Vagina (tissue), 2 donors: ENCODE measurements at places on chromosomes 13 and 19. TPM values are rescaled to one million over a fixed set of nuclear protein-coding genes. Genes with fewer than 3 reads are reported as not detected.

GRCh38 chr13:25117312-25117711, 21.4 kb downstream of the PABPC3 start:
- DNase-seq = no peak

The NMRK2 gene
- total RNA-seq = not detected

The ZNF729 gene
- total RNA-seq = not detected

- DNase-seq = no peak
These were observed 16.6 kb upstream of the RAB8A start for GRCh38 chr19:16095071-16095571.

The TNNT1 gene
- 9.1 TPM for total RNA-seq

DNA sequence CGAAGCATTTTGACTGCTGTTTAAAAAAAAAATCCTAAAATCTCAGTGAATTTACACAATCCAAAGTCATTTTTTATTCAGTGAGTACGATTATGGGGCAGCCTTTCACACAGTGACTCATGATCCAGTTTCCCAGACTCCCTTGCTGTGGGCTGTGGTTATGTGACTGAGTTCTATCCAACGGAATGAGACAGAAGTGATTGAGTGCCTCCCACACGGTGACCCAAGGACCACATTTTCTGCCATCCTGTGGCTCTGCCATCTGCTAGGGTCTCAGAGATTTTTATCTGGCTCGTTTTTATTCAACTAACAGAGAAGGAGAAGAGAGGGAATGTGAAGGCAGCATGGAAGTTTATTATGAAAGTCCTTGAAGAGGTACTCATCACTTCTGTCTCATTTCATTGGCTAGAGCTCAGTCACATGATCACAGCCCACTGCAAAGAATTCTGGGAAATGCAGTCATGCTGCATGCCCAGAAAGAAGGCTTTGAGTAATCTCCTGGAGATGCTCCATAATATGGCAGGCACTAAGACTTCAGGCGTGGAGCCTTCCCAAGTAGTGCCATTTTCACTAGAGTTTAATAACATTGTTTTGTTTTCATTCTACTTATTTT, 999.4 kb downstream of the UQCRFS1 start:
- no peak for DNase-seq

DNA sequence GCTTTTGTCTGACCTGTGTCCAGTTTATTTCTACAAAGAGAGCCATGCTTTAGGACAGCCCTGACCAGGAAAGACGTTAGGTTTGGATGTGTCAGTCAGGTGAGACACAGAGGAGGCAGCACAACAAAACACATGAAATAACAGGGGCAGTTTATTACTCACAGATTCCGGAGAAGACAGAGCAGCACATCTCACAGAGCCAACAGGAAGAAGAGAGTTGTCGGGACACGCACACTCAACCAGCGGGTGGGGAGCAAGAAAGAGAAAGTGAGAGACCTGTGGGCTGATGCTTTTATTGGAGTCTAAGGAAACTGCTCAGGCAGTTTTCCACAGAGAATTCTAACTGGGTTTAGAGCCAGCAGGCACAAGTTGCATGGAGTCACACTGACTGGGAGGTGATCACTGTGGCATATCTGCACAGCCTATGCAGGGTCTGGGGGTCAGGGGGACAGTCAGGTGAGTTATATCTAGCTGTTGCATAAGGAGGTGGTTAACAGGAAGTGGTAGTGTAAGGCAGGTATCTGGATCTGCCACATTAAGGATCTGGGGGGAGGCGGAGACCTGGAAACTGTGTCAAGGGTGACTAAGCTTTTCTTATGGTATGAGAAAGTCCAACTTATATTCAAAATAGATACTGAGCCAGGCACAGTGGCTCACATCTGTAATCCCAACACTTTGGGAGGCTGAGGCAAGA, 24.1 kb upstream of the CEACAM20 start:
- no peak for DNase-seq

GRCh38 chr19:1417145-1417544, 9.8 kb downstream of the DAZAP1 start:
- DNase-seq = no peak

DNA sequence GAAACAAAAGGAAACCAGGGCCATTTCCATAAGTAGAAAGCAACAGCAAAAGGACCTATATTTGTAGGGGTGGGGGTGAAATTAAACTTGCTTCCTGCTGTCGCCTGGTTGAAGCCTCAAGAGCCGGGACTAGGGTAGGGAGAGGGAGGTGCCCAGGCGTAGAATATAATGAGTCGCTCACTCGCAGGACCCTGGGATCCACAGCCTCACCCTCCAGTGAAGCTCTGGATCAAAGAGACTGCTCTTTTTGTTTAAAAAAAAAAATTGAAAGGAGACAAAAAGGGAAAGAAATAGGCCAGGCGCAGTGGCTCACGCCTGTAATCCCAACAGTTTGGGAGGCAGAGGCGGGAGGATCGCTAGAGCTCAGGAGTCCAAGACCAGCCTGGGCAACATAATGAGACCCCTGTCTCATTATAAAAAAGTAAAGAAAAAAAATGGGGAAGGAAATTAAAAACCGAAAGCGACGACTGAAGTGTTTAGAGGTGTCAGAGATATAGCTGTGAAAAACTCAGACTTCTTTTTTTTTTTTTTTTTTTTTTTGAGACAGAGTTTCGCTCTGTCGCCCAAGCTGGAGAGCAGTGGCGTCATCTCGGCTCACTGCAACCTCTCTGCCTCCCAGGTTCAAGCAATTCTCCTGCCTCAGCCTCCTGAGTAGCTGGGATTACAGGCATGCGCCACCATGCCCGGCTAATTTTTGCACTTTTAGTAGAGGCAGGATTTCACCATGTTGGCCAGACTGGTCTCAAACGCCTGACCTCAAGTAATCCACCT, 10.9 kb upstream of the ADGRE5 start:
- DNase-seq = no peak

The RFPL4A gene
- total RNA-seq = not detected

The NPAS1 gene
- 0.49 TPM for total RNA-seq

The FCER2 gene
- not detected for total RNA-seq

DNA sequence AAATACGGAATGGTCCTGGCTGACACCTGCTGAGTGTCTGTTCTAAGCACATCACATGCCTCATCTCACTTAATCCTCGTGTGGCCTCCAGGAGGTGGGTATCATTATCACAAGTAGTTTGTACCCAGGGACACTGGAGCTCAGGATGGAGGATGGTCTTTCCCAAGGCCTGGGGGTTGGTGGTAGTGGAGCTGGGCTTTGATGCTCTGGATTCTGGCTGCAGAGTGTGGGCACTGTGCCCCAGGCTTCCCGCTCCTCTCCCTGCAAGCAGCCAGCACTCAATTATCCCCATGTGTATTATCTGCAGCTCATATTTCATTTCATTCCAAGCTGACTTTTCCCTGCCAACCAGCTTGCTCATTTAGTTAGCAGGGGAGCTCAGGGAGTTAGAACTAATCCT, 52.1 kb downstream of the SIAH3 start:
- DNase-seq = no peak

The LRRC8E gene
- 6.6 TPM for total RNA-seq

GRCh38 chr19:35669974-35670373, 3.7 kb downstream of the UPK1A start:
- no peak for DNase-seq

DNA sequence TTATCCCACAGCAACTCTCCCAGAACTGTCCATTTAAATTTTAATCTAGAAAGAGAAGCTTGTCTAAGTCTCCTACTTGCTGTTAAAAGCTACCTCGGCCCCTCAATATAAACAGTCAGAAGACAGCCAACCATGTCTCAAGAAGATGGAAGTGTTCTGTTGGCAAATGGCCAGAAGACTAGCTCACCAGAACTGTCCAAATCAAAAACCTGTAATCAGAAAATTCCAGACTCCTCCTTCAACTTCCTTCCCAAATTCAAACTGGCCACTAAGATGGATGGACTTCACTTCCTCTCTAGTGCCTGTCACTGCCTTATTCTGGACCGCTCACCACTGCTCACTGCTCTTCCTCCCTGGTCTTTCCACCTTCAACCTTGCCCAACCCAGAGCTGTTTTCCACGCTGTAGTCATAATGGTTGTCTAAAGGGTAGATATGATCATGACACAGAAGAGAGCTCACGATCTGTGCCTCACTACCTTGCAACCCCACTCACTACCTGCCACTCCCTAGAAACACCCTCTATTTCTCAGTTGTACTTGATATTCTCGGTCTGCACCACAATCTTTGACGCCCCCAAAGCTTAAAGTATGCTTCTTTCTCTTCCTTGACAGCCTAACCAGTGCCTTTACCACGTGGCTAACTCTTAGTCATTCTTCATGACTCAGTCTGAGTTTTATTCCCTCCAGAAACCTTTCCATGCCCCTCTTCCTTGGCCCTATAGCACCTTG, 9.2 kb downstream of the FGF14 start:
- no peak for DNase-seq

The SBK3 gene
- total RNA-seq = not detected

DNA sequence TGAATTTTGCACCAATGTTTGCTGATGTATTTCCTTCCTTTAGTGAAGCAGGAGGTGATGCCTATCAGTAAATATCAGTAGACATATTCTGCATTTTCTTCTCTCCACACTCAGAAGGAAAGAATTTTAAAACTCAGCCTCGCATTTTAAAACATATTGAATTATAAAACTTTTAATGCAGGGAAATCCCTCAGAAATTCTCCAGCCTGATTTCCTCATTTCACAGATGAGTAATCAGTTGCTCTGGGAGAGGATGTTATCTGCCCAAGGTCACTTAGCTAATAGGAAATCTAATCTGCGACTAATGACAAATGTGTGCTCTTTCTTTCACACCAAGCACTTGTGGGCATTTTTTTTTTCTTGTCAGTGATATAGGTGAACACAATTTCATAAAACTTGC, 320.6 kb downstream of the ITGBL1 start:
- DNase-seq = no peak

DNA sequence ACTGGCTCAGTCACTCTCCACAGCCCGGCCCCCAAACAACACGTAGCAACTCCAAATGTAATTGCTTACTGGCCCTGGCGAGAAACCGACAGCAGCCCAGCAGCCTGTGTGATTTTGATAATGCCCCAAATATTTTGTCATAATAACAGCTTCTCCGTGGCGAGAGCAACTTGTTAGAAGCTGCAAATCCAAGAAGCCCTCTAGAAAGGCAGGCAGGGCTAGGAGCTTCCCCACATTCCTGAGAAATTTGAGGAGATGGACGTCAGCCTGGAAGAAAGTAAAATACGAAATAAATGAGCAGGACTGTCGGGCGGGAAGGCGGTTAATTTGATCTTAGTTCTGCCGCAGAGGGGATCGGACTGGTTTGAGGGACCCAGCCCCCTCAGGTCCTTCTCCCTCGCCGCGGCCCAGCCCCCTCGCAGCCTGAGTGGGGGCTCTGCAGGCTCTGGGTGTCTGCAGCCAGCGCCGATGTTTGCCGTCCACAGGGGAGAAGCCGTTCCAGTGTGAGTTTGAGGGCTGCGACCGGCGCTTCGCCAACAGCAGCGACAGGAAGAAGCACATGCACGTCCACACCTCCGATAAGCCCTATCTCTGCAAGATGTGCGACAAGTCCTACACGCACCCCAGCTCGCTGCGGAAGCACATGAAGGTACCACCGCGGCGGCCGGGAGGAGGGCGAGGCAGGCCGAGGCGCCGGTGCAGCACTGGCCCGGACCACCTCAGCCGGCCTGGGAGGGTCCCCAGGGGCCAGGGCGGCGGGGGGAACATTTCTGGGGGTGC, 3.1 kb downstream of the ZIC2 start:
- no peak for DNase-seq

GRCh38 chr19:28168557-28168956, 1044.4 kb downstream of the UQCRFS1 start:
- DNase-seq = no peak

The DIAPH3 gene
- total RNA-seq = 1.2 TPM
